ENCODE measurements at places on chromosomes 5 and 9. TPM values are rescaled to one million over a fixed set of nuclear protein-coding genes. Genes with fewer than 3 reads are reported as not detected.

Gene SPAG8
- polyA plus RNA-seq = 4.2 TPM

Gene CER1
- polyA plus RNA-seq = not detected

Gene NR2F1
- 42.2 TPM for polyA plus RNA-seq

Gene CNTNAP3
- polyA plus RNA-seq = 0.51 TPM

Gene RAD50
- 5.4 TPM for polyA plus RNA-seq

Gene CRB2
- polyA plus RNA-seq = 0.08 TPM

Gene TTC16
- polyA plus RNA-seq = 0.57 TPM

Gene CEMIP2
- polyA plus RNA-seq = 6.8 TPM

Gene CCIN
- 0.20 TPM for polyA plus RNA-seq
